ENCODE measurements at places on chromosomes 3 and 15.

GRCh38 chr3:66997560-66998112 is 471 bp upstream of the KBTBD8 start:
- H3K4me3 ChIP-seq: peak overlapping the region; percentile 91
- no peak for DNase-seq
- peaks cover 13% of the 10 kb centered on the region for H3K27me3 ChIP-seq
- H3K27ac ChIP-seq: no peak overlapping the region
- peaks cover 19% of the 10 kb centered on the region for H3K4me1 ChIP-seq

DNA sequence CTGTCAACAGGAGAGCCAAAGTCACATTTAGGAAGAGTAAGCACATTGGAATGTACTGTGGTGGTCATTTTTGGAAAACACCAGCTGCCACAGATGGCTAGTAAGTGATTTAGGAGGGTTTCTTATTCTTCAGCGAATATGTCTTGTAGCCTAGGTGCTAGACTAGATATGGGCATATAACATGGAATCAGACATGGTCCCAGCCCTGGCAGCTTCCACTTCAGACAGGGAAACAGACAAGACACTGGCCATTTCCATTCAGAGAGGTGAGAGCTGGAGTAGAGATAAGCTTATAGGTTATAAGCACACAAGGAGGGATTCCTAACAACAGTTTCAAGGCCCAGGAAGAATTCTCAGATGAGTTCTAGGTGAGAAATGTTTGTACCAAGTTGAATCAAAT is 28.2 kb upstream of the BFSP2 start:
- no peaks in the 10 kb centered on the region for H3K36me3 ChIP-seq
- no peak overlapping the region for H3K27ac ChIP-seq
- no peak overlapping the region for H3K4me3 ChIP-seq
- peaks cover 4% of the 10 kb centered on the region for H3K27me3 ChIP-seq

- no peak overlapping the region for H3K4me3 ChIP-seq
- peak overlapping the region; percentile 55 for H3K27ac ChIP-seq
- no peaks in the 10 kb centered on the region for H3K27me3 ChIP-seq
- no peaks in the 10 kb centered on the region for H3K36me3 ChIP-seq
- no peak for DNase-seq
- no peaks in the 10 kb centered on the region for H3K4me1 ChIP-seq
These were observed 1184.6 kb upstream of the EPHA6 start for GRCh38 chr3:95629802-95630201.

DNA sequence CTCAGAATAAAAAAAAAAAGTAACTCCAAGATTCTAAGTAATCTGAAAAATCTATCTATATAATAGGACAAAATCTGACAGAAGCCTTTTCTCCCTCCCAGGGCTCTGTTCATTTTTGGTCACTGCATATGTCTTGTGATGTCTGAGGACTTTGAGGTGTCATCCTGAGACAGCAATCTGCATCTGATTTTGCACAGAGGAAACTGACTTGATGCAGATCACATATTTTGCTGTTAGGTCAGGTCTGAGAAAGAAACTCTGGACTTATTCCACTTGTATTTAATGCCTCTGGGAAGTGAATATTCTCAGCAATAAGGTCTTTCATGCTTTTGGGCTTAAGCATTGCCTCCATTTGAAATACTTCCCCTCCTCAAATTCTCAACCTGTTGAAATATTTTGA is 295.2 kb upstream of the THBS1 start:
- H3K4me1 ChIP-seq: no peaks in the 10 kb centered on the region
- peaks cover 8% of the 10 kb centered on the region for H3K27me3 ChIP-seq
- H3K4me3 ChIP-seq: no peak overlapping the region
- no peaks in the 10 kb centered on the region for H3K36me3 ChIP-seq

DNA sequence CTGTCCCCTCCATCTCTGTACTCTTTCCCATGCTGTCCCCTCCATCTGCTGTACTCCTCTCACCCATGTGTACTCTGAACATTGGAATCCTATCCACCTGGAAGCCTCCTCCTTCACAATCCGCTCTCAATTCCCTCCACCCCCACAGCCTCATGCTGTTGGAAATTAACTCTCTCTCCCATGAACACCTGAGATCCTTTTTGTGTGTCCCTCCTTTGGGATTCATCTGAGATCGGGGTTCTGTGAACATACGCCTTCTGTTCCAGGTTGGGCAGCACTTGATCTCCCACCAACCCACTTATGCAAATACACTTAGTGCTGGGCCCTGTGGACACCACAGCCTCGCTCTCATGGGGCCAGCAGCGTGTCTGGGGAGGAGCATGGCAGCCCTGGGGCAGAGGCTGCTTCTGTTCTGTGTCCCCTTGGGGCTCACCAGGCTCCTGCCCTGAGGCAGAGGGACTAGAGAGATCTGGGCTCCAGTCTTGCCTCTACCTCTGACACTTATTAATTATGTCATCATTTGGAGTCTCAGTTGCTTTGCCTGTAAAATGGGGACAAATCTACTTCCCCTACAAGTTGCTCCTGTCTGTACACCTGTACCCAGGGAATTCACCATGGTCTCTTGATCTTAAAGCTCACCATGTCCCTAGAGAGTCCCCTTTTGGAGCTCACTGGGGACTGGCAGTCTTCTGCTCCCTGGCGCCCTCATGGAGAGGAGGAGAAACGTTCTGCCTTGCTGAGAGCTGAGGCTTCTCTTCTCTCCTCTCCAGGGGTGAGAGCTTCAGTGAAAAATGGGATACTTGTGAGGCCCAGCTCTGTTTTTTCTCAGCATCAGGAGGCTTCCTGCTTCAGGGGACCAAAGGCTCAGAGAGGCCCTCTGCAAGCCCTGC is 42.7 kb downstream of the ITGA11 start:
- DNase-seq: no peak
- H3K27me3 ChIP-seq: peaks cover 6% of the 10 kb centered on the region
- no peaks in the 10 kb centered on the region for H3K36me3 ChIP-seq
- no peak overlapping the region for H3K4me3 ChIP-seq
- H3K27ac ChIP-seq: no peak overlapping the region

- H3K27ac ChIP-seq: no peak overlapping the region
- DNase-seq: no peak
- no peaks in the 10 kb centered on the region for H3K27me3 ChIP-seq
- H3K36me3 ChIP-seq: peaks cover 37% of the 10 kb centered on the region
- H3K4me3 ChIP-seq: no peak overlapping the region
These were observed 5.9 kb downstream of the RPUSD3 start for GRCh38 chr3:9837701-9838582.

DNA sequence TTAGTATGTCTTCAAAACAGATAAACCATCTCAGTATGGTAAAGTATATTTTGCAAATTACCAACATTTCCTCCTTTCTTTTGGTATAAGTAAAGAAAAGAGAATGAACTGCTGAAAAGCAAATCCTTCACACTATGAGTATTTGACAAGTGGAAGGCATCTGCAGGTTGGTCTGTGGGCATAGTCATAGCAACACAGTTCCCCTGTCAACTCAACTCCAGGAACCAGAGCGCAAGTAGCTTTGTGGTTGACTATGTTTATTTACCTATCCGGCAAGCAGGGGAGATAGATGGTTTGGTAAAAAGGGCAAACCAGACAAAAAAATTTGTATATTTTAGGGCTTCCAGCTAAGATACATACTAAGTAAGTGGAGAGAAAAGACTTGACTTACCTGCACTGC is 88.3 kb upstream of the PPIB start:
- H3K36me3 ChIP-seq: peaks cover 21% of the 10 kb centered on the region
- H3K27me3 ChIP-seq: no peaks in the 10 kb centered on the region
- H3K4me1 ChIP-seq: peaks cover 9% of the 10 kb centered on the region
- no peak overlapping the region for H3K4me3 ChIP-seq
- DNase-seq: no peak
- H3K27ac ChIP-seq: peak overlapping the region; percentile 38
